Left colon (tissue), 2 donors: ENCODE measurements at places on chromosomes 2 and 18. TPM values are rescaled to one million over a fixed set of nuclear protein-coding genes. Genes with fewer than 3 reads are reported as not detected.

DYSF gene
- total RNA-seq: 2.4 TPM

DNA sequence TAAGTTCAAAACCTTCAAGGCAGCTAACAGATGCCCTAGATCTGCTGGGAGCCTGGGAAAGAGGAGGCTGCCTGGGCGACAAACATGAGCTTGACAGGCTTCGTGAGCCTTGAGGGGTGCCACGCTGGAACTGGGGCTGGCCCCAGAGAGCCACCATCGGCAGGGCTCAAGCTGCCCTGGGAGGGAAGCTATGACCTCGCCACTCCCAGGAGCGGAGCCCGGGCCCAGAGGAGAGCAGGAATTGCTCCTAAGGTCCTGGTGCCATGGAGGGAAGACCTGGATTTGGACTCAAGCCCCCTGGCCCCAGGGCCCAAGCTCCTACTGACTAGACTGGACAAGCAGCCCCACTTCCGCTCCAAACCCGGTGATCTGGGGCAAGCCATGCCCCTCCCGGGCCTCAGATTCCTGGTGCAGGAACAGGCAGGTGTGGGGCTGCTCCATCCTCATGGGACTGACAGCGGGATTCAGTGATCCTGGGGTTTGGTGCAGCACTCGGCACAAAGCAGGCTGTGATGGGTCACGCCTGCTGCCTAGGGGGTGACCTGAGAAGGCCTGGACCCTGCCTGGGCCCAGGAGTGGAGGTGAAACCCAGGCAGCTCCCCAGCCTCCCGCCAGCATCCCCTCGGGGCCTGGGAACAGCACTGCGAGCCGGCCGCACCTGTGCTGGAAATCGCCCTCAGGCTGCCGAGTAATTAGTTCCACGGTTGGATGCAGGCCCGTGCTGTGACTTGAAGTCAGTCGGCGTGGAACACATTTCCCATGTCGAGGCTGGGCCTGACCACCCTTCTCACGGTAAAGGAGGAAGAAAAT, 246.9 kb downstream of the NDUFA10 start:
- DNase-seq: no peak

DNA sequence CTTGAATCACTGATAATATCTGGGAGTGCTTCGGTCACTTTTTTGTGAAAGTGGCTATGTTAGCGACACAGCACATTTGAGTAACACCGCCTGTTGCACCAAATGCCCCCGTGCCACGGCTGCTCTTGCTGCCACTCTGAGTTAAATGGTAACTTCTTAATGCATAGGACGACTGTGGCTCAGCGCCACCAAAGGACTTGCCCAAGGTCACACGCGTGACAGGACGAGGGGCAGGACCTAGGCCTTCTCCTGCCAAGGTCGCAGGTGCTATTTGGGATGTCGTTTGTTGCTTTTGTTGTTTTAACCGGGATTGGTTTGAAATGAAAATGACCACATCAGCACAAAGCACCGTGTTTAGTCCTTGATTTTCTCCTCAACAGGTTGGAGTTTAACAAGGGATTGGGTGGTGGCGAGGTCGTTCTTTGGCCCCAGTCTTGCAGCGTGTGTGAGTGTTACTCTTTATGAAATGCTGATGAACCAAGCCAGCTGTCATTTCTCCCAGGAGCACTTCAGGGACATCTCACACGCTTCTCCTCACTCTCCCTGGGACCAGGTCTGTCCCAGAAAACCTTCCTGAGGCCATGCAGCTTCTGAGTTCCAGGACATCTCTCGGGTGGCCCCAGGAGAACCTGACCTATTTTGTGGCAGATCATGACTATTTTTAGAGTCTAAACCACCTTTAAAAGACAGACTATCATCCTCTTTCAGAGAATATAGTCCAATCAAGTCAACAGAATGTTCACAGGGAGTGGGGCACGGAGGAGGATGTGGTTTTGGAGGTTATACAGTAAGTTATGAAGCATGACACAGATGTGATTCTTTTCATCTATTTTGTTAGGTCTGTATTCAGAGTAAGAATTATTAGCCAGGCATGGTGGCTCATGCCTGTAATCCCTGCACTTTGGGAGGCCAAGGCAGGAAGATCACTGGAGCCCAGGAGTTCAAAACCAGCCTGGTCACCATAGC, 49.9 kb downstream of the MTCL1 start:
- DNase-seq: peak; percentile 15

GRCh38 chr2:125185691-125186270, 1160.7 kb downstream of the CNTNAP5 start:
- no peak for DNase-seq

GRCh38 chr2:1082456-1083205, 132.0 kb downstream of the SNTG2 start:
- DNase-seq: no peak

GRCh38 chr2:66771359-66771976, 336.5 kb downstream of the MEIS1 start:
- no peak for DNase-seq

TSHZ1 gene
- 24.8 TPM for total RNA-seq

RFX8 gene
- not detected for total RNA-seq

GRCh38 chr2:86617738-86618137, 5.9 kb downstream of the RNF103 start:
- no peak for DNase-seq

DNA sequence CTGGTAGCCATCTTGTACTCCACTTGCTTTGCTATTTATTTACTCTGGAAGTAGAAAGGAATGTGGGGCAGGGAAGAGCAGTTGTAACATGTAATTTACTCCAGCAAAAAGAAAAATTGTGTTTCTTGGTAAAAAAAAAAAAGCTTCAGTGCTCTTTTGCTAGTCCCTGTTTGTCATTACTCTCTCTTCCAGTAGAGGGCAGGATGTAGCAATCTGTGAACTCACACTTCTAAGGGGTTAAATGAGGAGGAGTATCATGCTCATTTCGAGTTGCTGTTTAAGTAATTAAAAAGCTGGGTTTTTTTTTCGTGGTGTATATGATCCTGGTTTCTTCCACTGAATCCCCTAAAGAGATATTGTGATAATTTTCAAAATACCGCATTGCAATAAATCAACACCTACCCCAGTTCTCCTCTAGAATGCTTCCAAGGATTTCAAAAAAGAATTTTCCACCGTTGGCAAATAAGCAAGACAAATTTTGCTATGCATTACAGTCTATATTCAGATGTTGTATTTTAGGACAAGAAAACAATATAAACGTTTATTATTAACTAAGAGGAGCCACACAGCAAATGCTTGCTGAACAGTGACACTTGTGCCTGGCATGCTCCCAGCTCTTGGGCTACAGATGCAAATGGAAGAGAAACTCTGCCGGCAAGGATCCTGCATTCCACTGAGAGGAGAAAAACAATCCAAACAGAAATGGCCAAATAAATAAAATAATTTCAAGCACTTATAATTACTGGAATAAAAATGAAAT, 261.6 kb downstream of the ASXL3 start:
- peak; percentile 39 for DNase-seq

DNA sequence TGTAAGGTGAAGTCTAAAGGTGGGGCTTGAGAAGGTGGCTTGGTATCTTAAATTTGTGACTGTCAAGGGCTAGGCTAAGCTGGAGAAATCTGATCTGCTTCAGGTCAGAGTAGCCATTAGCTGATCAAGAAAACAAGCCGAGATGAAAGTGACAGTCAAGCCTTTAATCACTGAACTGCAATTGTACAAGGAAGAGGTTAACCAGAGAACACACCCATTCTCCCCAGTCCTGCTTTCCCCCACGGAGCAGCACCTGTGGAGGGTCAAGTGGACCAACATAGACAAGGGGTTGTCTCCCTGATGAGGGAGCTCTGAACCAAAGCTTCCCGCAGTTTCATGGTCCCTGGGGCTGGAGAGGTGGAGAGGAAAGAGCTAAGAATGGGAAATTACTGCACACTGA, 901.2 kb downstream of the DCC start:
- no peak for DNase-seq

DNA sequence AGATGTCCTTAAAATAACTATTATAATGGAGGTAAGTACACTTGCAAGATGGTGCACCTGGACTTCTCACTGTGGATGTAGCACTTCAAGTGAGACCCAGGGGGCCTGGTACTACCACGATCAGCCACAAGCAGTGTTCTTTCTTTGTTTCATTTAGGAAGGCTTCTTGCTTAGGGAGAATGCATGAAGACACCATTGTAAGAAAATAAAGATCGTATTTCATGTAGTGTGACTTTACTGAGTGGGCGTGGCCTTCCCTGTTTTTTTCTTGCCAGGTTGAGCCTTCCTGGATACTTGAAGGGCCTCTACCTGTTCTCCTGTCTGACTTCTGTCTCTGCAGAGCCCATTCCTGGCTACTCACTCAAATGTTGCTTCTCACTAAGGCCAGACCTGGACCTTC, 615.6 kb upstream of the SOX11 start:
- DNase-seq: no peak

DNA sequence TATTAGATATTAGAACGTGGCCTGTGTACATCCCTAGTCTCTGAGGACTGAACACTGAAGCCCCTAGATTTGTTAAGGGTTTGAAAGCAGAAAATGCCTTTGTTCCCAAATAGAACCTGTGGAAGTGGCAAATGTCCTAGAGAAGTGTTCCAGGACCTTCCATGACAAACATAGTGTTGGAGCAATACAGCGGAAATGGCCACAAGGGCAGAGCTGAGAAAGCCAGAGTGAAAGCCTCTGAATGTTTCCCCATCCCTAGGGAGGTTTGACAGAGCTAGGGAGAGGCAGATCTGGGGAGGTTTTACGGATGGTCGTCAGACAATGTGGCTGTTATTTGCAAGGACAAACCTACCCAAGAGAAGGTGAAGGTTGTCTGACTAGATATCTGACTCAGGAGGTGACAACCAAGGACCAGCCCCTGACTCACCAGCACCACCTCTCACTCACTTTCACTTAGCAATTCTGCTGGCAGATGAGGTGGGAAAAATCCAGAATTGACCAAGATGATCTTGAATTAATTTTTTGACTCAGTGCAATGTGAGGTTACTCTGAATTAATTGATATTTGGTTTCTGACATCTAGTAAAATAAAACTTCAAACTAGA, 24.1 kb downstream of the RBM43 start:
- DNase-seq: no peak

DNA sequence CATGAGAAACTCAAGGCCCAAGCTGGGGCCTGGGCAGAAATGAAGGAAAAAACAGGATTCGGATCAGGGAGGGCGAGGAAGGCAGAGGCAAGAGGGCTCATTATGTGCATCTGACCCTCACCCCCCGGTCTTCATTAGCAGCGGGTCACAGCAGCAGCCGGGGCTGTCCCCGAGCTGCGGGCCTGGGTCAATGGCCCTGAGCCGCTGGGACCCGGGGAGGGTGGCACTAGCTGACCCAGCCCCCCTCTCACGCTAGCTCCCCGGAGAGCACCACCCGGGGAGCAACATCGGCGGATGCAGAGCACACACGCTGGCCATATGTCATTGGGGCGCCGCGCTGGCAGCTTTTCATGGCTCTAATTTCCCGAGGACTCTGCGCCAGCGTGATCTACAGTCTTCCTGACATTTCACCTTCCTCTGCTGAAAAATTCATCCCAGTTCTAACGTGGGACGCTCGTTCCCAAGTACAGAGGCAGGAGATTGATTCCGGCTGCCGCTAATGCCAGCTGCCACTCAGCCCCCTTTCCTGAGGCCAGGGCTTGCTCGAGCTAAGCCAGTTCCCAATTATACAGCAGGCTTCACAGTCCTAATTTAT, 63.7 kb downstream of the EIPR1 start:
- DNase-seq: no peak

SERPINB7 gene
- 0.22 TPM for total RNA-seq

DNA sequence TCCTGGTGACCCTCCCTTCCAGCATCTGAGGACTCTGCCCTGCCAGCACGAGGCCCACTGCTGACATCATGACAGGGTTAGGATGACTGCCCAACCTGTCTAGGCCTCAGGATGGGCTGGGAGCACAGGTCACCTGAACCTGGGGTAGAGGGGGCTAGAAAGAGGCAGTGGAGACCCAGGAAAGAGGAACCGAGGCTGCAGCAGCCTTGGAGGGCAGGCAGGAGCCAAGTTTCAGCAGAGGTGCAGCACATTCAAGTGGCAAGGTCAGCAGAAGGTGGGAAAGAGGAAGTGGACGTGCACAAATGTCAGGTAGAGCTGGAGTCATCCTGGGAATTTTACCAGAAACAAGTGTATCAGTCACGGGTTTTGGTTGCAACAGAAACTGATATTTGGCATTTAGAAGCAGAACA, 13.6 kb upstream of the RAB10 start:
- DNase-seq: no peak

PPP3R1 gene
- total RNA-seq: 54.7 TPM

NRBP1 gene
- total RNA-seq: 85.8 TPM

DNA sequence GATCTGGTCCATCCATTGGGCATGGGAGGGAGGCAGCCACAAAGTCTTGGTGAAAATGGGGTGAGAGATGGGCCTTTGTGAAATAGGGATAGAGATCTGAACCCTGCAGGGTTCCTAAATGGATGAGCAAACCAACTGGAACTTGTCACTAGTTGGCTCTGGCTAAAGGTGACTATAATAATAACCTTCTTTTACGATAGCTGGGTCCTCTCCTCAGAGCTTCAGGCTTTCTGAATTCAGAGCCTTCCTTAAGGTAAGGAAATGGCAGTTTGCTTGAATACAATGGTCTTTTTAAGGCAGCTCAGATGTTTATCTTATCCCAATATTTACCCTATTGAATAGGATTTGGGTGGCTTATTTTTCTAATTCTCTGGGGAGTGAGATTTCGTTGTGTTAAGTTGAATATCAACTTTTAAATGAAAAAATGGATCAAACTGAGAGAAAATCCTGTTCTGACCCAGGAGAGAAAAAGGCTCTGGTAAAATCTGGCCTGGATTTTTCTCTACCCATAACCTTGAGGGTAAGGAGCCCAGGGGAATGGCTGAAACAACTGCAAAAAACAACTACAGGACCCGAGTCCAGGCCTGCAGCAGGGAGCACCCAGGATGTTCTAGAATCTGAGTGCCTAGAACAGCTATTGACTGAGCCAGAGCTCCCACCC, 61.1 kb upstream of the CXCR4 start:
- DNase-seq: no peak

DNA sequence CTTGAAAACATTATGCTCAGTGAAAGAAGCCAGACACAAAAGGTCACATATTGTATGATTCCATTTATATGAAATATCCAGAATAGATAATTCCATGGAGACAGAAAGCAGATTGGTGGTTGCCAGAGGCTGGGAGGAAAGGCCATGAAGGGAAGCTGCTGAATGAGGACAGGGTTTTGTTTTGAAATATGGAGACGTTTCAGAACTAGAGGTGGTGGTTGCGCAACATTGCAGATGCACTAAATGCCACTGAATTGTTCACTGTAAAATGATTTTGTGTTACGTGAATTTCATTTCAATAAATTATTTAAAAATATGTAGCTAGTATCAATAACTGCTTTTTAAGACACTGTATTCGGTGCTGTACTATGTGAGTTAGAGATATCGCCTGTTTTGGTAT, 101.7 kb upstream of the ZNF236 start:
- DNase-seq: no peak

EVA1A gene
- 0.87 TPM for total RNA-seq

- no peak for DNase-seq
Observed at GRCh38 chr2:83915381-83915780, 543.7 kb downstream of the SUCLG1 start.
